ENCODE measurements at places on chromosomes 11 and 22. TPM values are rescaled to one million over a fixed set of nuclear protein-coding genes. Genes with fewer than 3 reads are reported as not detected.

SPDYC gene
- not detected for total RNA-seq

LRRC74B gene
- not detected for total RNA-seq

OR8I2 gene
- total RNA-seq, result not detected

OR52A1 gene
- not detected for total RNA-seq

CCDC87 gene
- 0.07 TPM for total RNA-seq

TYR gene
- not detected for total RNA-seq

TRIM29 gene
- not detected for total RNA-seq
